NCI-H524 treated with DMSO at 0.1 percent for 48 hours (cell line): ENCODE measurements at places on chromosomes 7 and 10.

GRCh38 chr7:44646921-44647636 lies 40.7 kb downstream of the OGDH start:
- DNase-seq, result no peak

DNA sequence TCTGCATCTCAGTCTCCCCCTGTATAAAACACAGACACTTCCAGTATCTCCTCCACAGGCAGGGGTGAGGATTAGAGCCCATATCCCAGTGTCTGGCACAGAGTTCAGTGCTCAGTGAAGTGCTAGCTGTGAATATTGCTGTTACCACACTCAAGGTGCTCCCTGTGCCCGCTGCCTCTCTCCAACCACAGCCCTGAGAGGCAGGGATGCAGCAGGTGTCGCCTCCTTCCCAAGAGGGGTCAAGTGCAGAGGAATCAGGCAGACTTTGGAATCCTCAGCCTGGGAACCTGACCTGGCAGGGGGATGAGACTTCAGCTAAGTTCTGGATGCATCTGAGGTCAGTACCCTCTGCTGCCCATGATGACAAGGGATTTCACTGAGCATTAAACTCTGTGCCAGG lies 163.1 kb downstream of the GFRA1 start:
- DNase-seq, result no peak

GRCh38 chr10:73793456-73793855 lies 8.1 kb downstream of the ZSWIM8 start:
- DNase-seq, result no peak

DNA sequence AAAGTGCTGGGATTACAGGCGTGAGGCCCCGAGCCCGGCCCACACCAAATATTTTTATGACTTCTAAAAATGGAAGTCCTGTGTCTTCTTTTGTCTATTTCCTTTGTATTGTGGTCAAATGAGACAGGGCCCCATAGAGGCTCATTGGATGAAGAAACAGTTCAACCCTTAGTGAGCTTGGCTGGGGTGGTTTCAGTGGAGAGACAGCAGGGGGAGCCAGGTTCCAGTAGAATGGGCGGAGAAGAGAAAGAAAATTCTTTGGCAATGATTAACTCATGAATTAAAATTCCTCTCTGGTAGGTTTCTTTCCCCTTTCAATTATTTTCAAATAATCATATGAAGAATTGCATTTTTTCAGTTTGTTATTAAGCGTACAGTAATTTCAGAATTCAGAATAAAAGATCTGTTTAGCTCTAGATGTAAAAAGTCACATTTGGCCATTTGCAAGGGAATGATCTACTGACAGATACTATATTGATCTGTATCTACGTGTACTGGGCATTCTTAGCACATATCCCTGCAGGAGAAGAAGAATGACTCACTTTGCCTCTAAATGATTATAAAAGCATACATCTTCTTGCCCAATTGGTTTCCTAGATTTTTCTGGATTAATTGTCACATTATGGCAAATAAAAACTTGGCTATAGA lies 43.2 kb downstream of the PNLIPRP3 start:
- no peak for DNase-seq

- no peak for DNase-seq
Measured at GRCh38 chr10:70283445-70284399, at the start of gene NPFFR1. Gene NPFFR1 (minus strand): TSS chr10:70284004. CDS start chr10:70283676, 328 bp downstream.

DNA sequence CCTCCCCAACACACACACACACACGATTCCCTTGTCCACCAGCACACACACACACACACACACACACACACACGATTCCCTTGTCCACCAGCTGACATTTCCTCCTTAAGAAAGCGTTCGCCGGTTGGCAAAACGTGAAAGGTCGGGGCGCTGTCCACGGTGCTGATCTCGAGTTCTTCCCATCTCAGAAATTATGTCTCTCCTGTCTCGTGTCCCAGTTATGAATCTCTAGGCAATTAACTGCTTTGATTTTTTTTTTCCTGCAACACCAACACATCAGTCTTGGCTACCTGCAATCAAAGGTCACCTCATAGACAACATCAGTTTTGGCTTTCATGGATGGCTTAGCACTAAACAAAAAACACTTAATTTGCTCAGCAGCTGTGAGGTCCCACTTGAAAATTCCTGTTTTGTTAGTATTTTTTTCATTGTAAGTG lies 1.9 kb downstream of the INA start:
- no peak for DNase-seq

- no peak for DNase-seq
Measured at GRCh38 chr7:91434836-91435235, 170.6 kb downstream of the FZD1 start.

- no peak for DNase-seq
Measured at GRCh38 chr10:121527690-121528089, 70.6 kb downstream of the FGFR2 start.

- DNase-seq, result no peak
Measured at GRCh38 chr7:13989949-13990305, 461 bp upstream of the ETV1 start.

GRCh38 chr10:28797904-28798371 lies 120.6 kb downstream of the BAMBI start:
- no peak for DNase-seq

DNA sequence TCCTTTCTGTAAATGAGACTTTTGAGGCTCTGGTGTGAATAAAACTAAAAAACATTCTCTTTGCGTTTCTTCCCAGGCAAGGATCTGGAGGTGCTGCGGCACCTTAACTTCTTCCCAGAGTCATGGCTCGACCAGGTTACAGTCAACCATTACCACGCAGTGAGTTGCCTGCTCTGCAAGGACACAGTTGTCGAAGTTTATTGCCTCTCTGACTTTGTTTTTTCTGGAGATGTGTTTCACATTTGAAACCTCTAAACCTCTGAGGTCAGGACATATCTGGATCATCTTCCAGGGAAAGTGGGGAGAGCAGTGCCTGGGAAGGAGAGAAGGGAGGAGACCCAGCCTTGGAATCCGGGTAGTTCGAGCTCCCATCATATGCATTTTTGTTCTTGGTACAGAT lies 43.4 kb upstream of the PLEKHA1 start:
- DNase-seq, result no peak

GRCh38 chr10:74381291-74381853 lies 230.4 kb downstream of the ADK start:
- peak; percentile 15 for DNase-seq

DNA sequence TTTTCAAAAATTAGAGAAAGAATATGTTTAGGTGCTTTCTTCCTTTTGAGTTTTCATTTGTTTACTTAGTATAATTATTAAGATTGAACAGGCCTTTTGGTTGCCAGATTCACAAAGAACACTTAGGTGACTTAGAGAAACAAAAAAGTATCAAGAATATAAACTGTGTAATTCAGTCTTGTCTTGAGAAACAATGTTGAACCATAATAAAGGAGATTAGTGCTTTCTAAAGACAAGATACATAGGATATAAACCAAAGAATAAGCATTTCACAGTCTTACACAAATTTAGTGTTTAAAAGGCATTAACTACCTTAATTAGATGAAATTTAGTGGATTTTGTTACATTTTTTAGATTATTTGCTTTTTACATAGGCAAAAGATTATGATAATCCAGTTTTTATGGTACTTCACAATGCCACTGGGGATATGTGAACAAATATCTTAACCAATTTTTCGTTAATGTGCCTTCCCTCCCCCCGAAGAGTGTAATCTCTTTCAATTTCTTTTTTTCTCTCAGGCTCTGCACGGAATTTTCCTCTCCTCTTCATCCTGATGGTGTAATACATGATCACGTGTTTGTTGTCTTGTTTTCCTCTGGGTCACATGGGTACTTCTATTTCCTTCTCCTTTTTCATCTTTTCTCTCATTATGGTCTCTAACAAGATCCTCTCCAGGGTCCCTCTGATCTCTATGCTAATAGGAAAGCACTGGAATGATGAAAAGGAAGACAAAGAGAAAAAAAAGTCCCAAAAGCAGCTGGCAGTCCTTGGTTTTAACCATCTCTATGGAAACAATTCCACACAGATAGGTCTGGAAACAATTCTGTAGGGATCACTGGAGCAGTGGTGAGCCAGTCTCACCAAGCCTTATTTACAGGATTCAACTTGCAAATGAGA lies 3.7 kb upstream of the HNRNPH3 start:
- no peak for DNase-seq

GRCh38 chr7:91265693-91266066 lies 1.4 kb downstream of the FZD1 start:
- DNase-seq, result no peak

GRCh38 chr10:60980997-60981396 lies 37.0 kb upstream of the RHOBTB1 start:
- DNase-seq, result no peak

DNA sequence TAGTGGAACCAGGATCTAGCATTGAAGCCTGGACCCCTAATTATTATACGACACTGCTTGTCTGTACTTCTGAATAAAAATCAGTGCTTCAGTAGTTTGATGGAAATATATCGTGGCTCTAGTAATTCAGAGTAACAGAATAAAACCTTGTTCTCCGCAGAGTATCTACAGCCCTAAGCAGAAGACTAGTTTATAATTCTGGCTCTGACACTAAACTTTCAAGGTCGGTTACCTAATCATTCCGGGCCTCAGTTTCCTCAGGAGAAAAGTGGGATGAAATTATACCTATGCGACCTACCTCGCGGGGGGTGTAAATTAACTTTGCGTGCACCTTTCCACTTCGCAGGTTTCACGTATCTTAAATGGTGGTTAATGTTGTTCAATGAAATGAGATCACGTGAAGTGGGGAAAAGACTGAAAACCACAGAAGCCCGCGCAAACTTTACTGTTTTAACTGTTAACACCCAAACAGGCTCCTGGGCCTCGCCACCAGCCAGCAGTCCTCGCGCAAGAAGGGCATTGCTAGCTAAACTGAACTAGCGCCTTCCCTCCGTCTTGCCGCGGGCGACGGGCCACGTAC lies 615 bp downstream of the THAP5 start:
- DNase-seq, result no peak

DNA sequence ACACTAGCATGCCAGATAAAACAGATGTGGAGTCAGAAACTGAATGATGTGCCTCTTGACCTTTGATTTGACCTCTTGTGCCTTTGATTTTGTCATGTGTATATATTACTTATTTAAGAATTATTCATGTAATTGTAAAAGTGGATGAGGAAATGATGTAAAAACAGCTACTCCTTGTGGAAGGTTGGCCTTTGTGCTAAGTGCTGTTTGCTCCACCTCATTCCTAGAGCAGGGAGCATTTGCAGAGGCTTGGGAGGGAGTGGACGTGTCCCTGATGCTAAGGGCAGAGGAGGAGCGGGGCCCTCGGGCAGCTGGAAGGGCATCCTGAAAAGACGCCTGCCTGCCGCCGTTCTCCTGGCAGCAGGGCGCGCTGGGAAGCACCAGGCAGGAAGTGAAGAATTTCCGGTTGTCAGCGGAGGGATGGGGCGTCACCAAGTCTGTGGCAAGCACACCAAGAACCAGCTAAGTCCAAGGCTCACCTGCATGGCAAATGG lies 197.6 kb upstream of the ZNF32 start:
- DNase-seq, result no peak

GRCh38 chr7:152000191-152000590 lies 25.3 kb upstream of the GALNT11 start:
- no peak for DNase-seq

- no peak for DNase-seq
Measured at GRCh38 chr10:19592276-19592675, 224.0 kb upstream of the PLXDC2 start.

GRCh38 chr10:70417568-70417967 lies 13.6 kb downstream of the EIF4EBP2 start:
- no peak for DNase-seq

DNA sequence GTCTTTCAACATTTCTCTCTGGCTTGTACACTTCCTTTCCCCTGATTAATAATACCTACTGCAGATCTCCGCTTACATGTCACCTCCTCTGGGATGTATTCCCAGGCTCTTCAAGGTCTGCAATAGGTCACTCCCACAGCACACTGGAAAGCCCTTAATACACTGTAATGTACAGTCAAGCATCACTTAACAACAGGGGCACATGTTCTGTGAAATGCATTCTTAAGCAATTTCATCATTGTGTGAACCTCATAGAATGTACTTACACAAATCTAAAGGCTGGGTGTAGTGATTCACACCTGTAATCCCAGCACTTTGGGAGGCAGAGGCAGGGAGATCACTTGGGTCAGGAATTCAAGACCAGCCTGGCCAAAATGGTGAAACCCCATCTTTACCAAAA lies 1.9 kb downstream of the COX15 start:
- no peak for DNase-seq

DNA sequence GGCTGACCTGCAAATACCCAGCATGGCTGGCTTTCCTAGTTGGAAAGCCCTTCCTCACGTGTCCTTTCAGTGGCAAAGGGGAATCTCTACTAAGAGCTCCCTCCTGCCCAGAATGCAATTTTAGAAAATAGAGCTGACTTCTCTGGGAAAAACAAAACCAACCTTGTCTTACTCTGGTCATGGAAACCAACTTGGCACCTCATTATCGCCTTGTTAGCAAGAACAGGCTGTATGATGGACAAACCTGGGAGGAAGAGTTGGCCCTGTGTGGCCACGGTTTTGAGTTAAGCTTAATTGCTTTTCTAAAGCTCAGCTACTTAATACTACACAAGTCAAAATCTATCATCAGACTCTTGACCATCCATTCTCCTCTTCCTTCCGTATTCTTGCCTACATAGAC lies 94.1 kb upstream of the PDCD4 start:
- DNase-seq, result no peak

- no peak for DNase-seq
Measured at GRCh38 chr7:114107522-114107921, 188.7 kb upstream of the PPP1R3A start.

- no peak for DNase-seq
Measured at GRCh38 chr7:113113912-113114311, 4.4 kb downstream of the SMIM30 start.

- DNase-seq, result no peak
Measured at GRCh38 chr10:94963901-94964300, 25.4 kb downstream of the CYP2C9 start.

GRCh38 chr7:106858618-106859532 lies 6.2 kb upstream of the PIK3CG start:
- no peak for DNase-seq

GRCh38 chr10:15775513-15775912 lies 55.8 kb upstream of the ITGA8 start:
- DNase-seq, result no peak

- DNase-seq, result no peak
Measured at GRCh38 chr10:4835494-4835918, 9.5 kb downstream of the AKR1E2 start.

DNA sequence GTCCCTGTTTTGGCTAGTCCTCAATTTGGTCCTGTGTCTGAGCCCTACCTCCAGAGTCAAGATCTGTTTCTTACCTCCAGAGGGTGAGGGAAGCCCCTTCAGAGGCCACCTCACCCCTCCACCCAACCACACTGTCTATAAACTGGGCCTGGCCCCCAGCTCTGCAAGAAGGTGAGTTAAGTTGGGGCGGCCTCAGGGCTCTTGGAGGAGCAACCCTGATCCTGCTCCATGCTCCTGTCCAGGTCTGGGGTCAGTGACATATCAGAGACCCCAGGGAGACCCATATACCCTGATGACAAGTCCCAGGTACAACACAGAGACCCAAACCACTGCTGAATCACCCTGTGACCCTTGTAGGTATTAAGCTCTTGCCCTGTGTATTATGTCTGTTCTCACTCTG lies 69.5 kb downstream of the MYL10 start:
- DNase-seq, result no peak
